Left lung (tissue), 14 donors: ENCODE measurements at places on chromosomes 5 and 9.

DNA sequence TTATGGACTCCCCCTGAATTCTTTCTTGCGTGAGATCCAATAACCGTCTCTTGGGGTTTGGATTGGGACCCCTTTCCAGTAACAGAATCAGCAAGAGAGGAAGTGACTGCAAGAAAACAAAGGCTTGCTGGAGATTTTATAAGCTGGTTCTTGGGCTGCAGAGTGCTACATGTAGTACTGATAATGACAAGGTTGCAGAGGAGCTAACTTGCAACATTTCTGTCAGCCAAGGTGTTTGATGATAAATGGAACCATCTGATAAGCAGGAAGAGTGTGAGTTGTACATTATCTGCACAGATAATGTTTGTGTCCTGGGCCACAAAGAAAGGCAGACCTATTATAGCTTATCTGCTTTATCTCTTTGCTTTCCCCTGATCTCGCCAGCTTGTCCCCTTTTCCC, 37.1 kb downstream of the DNAJB5 start:
- DNase-seq = no peak
- H3K4me1 ChIP-seq = no peaks in the 10 kb centered on the region
- H3K4me3 ChIP-seq = no peak overlapping the region
- H3K27me3 ChIP-seq = no peaks in the 10 kb centered on the region
- H3K27ac ChIP-seq = no peak overlapping the region

DNA sequence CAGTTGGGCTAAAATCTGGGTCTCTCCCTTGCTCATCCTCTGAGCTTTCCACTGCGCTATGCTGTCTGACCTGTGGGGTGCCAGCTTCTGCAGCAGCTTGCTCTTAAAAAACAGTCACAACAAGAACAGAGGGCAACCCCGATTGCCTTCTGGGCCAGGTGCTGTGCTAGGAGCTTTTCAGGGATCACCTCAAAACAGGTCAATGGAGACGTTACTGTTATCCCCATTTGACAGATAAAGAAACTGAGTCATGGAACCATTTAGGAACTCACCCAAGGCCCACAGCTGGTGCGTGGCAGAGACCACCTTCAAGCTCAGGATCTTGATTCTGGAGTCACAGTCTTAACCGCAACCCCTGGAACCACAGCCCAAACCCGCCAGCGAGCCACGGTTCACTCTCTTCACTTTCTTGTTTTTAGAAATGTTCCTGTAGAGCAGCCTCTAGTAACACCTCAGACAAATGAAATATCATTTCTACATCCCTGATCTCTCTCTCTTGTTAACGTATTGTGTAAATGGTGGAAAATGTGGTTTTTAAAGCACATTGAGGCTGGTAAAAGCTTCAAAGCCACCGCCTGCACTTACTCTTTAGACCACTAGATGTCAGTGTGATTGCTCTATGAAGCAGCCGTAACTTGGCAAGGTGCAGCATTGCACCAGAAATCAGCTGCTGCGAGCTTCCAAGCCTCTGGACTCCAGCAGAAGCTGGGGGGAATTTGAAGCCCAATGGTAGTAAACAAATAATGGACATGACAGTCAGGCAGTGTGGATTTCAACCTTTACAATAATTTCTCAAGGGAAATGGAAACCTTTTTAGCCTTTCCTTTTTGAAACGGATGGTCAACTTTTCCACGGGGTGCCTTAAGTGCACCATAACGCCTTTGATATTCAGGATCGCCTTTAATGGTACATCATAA, 1.7 kb downstream of the FYB1 start:
- no peaks in the 10 kb centered on the region for H3K27me3 ChIP-seq
- peak overlapping the region; percentile 53 for H3K4me3 ChIP-seq
- DNase-seq = peak; percentile 84
- H3K27ac ChIP-seq = peak overlapping the region; percentile 87
- no peaks in the 10 kb centered on the region for H3K36me3 ChIP-seq
- no peaks in the 10 kb centered on the region for H3K4me1 ChIP-seq

DNA sequence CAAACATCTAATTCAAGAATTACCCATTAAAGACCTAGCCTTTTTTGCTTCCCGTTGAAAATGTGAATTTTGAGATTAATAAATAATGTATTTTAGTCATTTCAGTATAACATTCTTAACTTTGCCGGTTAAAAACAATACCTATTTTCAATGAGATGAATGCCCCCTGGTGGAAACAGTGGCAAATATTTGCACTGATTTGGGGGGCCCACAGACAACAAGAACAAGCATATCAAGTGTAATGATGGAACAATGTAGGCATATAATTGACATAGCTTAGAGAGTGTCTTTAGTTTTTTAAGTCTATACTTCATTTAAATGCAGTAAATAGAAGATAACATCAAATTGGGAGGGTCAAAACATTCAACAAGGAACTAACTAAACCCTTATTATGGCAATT, 111.9 kb downstream of the NTRK2 start:
- no peak overlapping the region for H3K27ac ChIP-seq
- no peaks in the 10 kb centered on the region for H3K27me3 ChIP-seq
- no peak for DNase-seq
- no peaks in the 10 kb centered on the region for H3K4me1 ChIP-seq
- H3K36me3 ChIP-seq = no peaks in the 10 kb centered on the region
- H3K4me3 ChIP-seq = no peak overlapping the region

DNA sequence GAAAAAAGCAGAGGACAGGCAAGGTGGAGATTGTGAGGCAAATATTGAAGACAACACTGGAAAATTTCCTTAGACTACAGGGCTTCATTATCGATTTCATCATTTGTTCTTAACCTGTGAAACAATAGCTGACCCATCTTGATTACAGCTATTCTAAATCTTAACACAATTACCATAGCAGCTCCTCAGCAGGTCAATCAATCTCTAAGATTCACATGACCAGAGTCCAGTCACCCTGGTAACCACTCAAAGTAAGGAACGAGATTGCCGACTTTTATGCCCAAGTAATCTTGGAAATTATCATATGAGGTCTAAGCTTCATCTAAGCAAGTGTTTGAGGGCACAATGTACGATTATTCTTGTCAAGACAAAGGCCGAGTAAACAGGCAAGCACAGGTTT, 93.8 kb downstream of the TTC39B start:
- DNase-seq = no peak
- H3K4me1 ChIP-seq = no peaks in the 10 kb centered on the region
- H3K36me3 ChIP-seq = no peaks in the 10 kb centered on the region
- no peaks in the 10 kb centered on the region for H3K27me3 ChIP-seq

DNA sequence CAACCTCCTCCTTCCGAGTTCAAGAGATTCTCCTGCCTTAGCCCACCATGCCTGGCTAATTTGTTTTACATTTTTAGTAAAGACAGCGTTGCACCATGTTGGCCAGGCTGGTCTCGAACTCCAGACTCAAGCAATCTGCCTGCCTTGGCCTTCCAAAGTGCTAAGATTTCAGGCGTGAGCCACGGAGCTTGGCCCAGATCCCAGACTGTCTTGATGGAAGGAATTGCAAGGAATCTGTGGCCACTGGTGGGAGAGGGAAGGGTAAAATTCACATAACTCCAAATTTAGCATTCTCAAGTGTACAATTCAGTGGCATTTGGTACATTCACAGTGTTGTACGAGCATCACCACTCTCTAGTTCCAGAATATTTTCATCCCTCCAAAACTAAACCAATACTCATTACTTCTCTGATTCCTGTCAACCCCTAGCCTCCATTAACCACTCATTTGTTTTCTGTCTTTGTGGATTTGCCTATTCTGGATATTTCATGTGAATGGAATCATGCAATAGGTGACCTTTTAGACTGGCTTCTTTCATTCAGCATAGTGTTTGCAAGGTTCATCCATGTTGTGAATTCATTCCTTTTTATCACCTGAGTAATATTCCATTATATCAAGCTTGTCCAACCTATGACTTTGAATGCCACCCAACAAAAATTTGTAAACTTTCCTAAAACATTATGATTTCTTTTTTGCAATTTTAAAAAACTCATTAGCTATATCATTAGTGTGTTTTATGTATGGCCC, 8.9 kb upstream of the MYO10 start:
- no peaks in the 10 kb centered on the region for H3K4me1 ChIP-seq
- no peak overlapping the region for H3K4me3 ChIP-seq
- H3K36me3 ChIP-seq = no peaks in the 10 kb centered on the region
- H3K27me3 ChIP-seq = no peaks in the 10 kb centered on the region

DNA sequence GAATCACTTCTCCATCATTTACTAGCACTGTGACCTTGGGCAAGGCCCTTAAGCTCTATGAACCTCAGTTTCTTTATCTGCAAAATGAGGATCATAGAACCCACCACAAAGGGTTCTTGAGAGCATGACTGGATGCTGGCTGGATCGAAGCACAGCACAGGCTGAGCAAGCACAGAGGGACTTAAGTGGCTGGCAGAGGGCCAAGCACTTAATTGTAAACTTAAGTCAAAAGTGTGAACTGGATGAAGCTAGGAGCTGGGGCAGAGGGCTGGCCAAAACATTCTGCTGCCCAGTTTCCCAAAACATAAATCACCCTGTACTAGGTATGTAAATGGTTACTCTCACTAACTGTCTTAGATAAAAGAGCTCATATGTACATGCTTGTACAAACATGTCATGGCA, 112.3 kb upstream of the WWC1 start:
- H3K36me3 ChIP-seq = no peaks in the 10 kb centered on the region
- DNase-seq = peak; percentile 41
- no peak overlapping the region for H3K4me3 ChIP-seq
- H3K4me1 ChIP-seq = no peaks in the 10 kb centered on the region

DNA sequence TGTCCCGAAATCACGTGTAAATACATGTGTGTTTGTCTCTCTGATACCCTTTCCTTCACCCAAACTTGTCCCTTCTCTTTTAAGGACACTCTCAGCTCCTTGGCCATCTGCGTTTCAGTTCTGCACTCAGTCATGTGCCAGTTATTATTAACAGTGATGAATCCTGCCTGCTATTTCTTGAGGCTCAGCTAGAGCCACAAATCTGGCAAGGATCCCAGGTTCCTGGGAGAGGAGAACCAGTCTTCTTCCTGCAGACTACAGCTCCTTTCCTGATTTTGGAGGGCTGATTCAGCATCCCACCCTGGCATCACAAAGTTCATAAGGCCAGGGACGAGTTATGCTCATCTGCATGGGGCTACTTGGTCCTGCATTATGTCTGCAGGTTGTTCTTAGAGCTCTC, 5.6 kb downstream of the MAMDC2 start:
- H3K4me1 ChIP-seq = peaks cover 20% of the 10 kb centered on the region
- no peaks in the 10 kb centered on the region for H3K36me3 ChIP-seq
- H3K4me3 ChIP-seq = no peak overlapping the region
- DNase-seq = no peak
